Suprapubic skin (tissue), 4 donors: ENCODE measurements at places on chromosomes 6 and 20.

- no peak for DNase-seq
These were observed 515.2 kb upstream of the JARID2 start for GRCh38 chr6:14730654-14731053.

GRCh38 chr6:148713921-148714320 is 32.9 kb upstream of the UST start:
- DNase-seq, result no peak

GRCh38 chr6:29710281-29710941 is 12.8 kb upstream of the HLA-F start:
- no peak for DNase-seq

- no peak for DNase-seq
These were observed 56.4 kb downstream of the NOX3 start for GRCh38 chr6:155399062-155399744.

DNA sequence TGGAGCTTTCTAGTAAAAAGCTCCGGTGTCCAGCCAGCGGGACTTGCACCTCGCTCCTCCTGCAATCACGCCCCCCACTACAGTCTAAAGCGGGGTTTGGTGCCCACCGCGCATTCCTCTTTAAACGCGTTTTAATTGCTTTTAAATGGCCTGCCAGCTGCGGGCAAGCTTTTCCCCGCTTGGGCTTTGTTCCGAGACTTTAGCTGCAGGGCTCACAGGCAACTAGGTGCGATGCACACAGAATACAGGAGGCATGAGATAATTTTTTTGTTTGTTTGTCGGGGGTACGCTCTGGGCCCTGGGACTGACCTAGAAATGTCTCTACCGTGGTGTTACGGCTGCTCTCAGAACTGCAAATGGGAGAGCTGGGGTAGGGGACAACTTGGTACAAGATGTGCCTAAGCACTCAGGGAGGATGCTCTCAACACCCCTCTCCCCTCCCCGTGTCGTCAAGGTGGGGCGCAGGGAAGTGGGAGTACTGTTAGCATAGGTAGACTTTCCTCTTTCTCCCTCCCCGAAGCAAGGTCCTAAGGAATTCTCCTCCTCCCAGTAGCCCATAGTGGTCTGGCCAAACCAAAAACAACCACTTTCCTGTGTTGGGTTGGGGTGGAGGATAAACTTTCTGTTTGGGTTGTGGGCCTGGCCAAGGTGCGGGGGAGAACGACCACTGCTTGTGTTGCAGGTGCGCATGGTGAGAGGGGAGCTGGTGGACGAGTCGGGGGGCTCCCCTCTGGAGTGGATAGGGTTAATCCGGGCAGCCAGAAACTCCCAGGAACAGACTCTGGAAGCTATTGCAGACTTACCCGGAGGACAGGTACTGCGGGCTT is 1.6 kb downstream of the PRDM13 start:
- DNase-seq, result no peak

DNA sequence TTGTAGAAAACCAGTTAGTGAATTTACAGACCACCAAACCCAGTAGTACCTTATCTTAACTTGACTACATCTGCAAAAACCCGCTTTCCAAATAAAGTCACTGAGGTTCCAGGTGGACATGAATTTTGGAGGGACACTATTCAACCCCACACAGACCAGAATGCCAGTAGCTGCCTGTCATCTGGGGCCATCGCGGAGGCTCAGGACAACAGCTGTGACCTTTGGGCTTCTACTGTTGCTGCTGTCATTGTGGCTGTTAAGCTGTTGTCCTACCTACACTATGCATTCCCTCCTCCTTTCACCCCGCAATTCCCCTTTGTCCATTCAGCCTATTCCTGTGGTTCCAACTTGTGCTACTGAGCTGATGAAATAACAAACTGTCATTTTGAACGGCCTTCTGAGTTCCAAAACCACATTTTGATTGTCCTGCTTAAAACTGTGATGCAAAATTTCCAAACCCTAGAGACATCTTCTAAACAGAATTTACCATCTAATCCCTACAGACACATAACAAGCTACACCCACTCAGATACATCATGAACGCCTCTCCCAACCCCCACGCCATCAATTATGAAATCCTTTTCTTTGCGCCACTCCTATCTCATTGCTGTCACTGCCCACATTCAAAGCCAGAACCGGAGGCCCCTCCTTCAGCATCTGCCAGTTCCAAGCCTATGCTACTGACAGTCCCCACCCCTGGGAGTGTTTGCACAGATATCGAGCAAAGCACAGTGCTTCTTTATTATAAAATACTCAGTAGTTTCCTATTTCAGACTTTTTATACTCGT is 125.0 kb downstream of the C6orf118 start:
- DNase-seq, result no peak

DNA sequence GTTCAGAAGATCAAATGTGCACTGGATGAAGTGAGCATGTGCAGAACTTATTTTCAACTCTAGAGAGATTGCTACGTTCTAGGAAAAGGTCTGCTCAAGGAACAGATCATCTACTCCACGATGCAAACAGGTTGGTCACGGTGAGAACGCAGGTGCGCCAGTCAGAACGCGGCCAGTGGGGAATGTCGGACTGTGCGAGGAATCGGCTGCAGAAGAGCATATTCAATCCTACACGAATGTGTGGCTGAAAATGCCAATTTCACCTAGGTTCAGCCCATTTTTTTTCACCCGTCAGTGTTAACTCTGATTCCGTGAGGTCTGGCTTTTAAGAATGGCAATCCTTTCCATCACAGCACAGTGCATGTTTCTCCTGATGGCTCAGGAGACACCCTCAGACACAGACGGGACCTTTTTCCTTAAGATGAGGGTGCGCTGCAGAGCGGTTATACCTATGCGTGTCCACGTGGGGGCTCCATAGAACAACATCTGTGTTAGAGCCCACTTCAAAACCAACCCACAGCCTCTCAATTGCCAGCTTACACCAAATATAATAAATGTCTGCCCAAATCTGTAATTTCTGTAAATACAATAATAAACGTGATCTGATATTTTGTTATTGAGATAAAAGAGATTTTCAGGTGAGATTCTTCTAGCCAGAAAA is 250.4 kb downstream of the FOXA2 start:
- no peak for DNase-seq

DNA sequence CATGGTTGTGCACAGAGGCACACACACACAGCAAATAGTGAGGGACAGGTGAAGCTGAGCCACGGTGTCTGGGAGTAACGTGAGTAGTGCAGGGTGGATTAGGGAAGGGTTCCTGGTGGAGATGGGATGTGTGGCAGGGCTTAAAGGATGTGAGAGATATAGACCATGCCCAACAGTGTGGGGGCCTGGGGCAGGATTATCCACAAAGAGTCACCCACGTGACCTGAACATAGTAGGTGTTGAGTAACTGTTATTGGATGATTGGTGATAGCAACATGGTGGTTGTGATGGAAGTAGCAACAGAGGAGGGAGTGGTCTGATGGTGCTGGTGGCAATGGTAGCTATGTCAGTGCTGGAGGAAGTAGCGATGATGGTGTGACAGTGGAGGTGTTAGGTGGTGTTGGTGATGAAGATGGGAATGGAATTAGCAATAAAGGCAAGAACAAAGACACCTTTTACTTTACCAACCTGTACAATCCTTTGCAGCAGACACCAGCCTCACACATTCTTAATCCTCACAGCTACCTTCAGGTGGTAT is 135.1 kb downstream of the MRPL14 start:
- DNase-seq, result peak; percentile 13

DNA sequence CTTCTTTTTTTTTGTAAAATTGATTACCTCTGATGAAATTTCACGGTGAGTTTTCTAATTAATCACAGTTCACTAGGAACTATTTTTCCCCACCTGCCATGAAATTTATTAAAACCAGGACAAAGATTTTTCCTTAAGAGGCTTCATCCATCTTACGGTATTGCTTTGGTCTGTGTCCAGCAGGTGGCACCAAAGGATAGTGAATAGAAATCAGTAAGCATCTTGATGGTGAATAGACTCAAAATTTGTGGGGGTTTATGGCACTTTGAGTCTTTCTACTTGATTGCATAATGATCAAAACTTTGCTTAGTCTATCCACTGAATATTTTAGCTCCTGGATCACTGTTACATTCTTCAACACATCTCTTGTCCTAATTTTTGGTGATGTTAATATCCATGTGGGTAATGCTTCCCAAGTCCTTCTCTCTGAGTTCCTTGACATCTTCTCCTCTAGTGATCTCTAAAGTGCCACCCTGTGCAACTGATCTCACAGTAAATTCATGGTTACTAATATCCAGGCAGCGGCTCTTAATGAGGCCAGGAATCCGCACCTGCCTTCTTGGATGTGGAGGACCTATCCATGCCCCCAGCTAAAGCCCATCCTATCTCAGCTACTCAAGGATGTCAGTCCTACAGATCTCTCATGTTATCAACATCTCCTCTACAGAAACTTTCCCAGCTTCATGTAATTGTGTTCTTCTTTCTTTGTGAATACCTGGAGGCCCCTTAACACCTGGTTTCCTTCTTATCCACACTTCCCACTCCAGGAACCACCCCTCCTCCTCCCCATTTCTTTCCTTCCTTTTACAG is 54.5 kb downstream of the STMND1 start:
- DNase-seq, result peak; percentile 70

DNA sequence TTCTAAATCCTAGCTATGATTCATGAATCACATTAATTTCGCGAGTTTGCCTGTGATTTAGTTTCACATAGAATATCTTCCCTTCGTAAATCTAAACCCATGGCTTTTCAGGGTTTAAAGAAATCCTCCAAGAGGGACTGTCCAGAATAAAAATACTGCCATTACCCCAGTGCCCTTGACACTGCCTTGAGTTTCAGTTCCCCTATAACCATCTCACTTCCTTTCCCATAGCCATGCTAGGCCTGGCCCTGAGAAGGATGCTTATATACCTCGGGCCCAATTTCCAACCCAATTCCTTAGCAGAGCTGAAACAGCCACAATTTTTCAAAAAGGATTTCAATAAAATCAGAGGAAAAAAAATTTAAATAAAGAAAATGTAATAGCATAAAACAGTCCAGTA is 697.3 kb downstream of the FRK start:
- no peak for DNase-seq

DNA sequence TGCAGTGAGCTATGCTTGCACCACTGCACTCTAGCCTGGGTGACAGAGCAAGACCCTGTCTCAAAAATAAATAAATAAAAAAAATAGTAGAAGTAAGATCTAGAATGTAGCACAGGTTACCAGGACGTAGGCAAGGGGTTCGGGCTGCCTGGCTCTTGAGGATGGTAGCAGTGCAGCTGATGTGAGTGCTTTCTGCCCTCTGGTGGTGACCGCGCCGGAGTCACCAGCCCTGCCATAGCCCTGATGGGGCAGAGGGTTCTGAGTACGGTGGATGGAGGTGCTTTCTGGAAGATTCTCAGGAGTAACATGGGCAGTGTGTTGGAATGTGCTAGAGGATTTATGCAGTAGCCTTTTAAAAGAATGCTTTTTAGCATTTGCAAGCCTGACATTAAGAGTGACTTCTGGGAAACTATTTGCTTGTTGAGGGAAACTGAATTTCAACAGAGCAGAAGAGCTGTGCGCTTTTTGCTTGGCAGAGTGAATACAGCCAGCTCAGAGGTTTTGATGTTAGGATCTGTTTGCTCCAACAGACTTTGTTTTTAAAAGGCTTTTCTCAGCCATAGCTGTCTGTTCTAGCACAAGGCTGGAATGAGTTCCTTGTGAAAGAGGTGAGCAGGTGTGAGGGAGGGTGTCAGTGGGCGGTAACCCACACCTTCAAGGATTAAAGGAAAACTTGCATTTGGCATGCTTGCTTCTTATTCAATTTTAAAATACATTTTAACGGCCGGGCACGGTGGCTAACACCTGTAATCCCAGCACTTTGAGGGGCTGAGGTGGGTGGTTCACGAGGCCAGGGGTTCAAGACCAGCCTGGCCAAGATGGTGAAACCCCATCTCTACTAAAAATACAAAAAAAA is 65.9 kb downstream of the PTPN1 start:
- no peak for DNase-seq

DNA sequence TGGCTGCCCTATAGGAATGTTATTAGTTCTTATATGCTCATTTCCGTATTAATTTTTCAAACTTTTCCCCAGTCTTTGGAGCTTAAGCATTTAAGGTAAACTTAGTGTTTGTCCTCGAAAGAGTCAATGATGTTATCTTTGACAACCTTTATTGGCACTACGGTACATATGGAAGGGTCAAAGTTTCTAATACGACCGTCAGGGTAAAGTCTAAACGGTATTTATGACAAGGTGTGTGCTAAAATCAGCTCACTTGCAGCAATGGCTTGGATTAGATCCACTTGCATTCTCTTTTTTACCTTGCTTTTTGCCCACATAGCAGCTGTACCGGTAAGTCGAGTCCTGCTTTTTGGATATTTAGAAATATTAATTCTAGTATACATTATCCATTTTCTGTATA is at the start of gene MEP1A:
Gene MEP1A (plus strand): TSS at position 252 of the 400 bp plus-strand sequence. CDS start 10 bp downstream, at position 262.
- DNase-seq, result no peak

DNA sequence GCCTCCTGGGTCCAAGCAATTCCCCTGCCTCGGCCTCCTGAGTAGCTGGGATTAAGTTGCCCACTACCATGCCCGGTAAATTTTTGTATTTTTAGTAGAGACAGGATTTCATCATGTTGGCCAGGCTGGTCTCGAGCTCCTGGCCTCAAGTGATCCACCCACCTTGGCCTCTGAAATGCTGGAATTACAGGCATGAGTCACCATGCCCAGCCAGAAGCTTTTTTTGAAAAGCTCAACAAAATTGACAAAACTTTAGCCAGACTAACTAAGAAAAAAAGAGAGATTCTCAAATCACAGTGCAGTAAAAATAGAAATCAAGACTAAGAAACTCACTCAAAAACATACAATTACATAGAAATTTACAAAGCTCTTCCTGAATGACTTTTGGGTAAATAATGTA is 420.6 kb downstream of the COL12A1 start:
- no peak for DNase-seq
